ENCODE measurements at places on chromosomes 12 and 14.

- DNase-seq: no peak
Measured at GRCh38 chr12:110249716-110250225, 31.3 kb upstream of the ATP2A2 start.

DNA sequence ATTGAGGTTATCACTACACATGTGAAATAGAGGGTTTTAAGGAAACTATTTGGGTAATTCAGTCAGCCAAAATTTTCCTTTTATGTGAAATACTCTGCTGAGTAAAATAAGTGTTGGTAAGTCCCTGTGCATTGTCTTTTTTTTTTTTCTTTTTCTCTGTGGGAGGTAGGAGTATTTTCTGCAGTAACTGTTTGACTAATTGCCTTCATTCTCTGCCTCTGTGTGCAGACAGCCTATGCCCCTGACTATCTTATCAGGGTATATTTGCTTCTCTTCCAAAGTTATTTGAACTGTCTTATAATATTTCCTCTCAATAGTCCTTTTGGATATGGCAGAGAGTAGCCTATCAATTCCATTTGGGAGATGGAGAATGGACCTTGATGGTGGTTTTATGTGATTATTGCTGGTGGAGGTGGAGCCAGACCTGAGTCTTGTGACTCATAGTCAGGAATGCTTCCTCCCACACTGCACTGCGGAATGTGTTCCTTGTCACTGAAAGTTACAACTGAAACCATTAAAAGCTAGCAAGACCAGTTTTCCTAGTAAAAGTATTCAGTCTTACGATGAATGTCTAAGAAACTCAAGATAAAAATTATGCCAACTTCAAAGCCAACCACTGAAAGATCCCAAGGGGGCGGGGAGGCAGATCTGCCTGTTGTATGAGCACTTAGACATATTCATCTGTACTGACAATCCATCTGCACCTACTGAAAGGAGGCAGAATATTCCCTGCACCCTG is 40.9 kb upstream of the STXBP6 start:
- DNase-seq: no peak

DNA sequence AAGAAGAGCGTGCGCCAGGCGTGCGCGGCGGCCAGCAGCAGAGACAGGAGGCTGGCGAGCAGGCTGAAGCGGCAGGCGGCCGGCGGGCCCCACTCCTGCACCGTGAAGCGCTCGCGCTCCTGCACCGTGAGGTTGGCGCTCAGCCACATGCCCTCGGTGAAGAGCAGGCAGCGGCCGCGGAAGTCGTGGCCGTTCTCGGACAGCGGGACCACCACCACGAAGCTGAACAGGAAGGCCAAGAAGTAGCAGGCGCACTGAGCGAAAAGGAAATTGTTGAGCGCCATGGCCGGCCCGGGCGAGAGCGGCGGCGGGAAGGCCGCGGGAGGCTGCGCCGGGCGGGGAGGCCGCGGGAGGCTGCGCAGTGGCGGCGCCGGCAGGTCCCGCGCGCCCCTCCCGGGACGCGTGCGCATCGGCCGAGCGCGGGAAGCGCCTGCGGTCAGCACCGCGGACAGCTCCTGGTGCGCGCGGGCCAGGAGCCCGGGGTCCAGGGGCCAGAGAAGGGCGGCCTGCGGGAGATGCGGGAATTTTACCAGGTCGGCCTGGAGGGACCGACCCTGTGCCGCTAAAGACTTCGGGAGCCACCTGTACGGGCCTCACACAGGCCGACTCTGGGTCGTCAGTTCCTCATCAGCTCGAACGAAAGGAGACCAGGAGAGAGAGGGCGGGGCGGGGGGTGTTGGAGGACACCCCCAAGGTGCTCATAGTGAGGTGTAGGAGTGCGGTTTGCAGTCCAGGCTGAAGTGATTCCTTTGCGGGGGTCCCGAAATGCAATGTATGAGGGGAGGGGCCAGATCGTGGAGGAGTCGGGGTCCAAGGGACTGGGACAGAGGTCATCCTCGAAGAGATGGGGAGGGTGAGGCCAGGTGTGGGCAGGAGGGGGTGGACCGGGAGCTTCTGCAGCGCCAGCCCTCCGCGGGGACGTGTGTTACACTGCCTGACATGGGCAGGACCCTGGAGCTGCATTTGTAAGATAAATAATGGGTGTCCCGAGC is at the start of gene TMEM179:
TSS of gene TMEM179 (minus strand) at position 315 of the 992 bp plus-strand sequence. CDS start at position 284, 31 bp downstream.
- no peak for DNase-seq

- DNase-seq: no peak
Measured at GRCh38 chr12:55847033-55847432, 4.3 kb upstream of the MMP19 start.

DNA sequence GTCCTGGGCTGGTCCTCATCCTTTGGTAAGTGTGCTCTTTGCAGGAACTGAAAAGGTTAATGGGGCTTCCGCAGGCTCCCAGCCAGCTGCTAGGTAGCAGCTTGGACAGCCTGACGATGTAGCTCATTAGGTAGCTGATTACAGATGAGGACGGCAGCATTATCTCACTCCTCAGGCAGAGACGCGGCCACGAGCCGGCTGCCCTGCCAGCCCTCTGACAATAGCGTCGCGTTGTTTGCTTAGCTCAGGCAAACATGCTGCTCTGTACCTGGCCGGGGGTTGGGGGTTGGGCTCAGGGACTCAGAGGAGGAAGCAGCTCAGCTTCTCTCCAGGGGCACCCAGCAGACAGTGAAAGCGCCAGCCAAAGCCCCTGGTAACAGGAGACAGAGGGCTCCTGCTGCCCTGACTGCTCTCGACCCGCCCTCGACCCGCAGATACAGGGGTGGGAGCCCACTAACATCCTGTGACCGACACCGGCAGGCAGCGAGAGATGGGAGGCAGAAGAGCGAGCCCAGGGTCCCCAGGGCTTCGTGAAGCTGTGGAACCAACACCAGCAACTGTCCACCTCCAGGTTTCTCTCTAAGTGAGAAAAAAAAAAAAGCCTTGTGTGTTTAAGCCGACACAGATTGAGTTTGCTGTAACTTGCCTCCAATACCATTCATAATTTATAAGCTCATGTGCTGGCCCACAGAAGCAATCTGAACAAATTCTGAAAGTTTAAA is 53.4 kb upstream of the DLK1 start:
- no peak for DNase-seq

DNA sequence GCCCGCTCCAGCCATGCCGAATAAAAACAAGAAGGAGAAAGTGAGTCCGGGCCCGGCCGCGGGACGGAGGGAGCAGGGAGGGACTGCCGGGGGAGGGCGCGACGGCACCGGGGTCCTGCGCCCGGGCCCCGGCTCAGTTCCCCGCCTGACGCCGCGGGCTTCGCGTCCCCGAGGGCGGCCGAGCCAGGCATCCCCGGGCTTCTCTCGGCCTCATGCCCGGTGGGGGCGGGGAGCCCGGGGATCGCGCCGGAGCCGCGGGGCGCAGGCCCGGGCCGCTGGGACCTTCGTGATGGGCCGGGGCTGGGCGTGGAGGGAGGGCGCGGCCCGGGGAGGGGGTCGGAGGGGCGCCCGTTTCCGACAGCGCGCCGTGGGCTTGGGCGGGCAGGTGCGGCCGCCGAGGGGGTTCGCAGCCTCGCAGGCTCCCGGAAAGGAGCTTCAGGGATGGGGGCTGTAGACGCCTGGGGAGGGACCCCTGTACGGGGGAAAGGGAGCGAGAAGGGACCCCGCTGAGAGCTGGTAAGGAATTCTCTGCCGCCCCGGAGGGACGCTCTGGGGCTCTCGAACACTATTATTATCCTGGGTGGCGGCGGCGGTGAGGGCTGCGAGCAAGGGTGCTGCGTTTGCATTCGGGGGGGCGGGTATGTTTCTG is 496 bp downstream of the PPP2R5C start:
- peak; percentile 24 for DNase-seq

DNA sequence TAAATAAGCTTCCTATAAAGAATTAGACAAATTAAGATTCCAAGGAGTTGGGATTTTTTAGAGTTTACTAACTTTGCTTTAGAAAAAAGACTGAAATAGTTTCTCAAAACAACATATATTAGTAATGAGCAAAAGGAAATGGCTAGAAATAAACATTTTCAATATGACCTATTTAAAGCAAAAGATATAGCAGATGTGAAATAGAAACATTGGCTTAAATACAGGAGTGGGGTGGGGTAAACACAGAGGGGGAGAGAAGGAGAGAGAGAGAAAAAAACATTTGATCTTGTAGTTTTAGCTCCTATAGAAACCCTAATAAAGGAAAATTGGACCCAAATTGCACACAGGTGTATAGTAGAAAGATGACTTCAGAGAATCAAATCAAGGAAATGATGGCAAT is 794.5 kb downstream of the MED13L start:
- no peak for DNase-seq

- DNase-seq: no peak
Measured at GRCh38 chr14:76514213-76514998, 138.5 kb downstream of the ESRRB start.

DNA sequence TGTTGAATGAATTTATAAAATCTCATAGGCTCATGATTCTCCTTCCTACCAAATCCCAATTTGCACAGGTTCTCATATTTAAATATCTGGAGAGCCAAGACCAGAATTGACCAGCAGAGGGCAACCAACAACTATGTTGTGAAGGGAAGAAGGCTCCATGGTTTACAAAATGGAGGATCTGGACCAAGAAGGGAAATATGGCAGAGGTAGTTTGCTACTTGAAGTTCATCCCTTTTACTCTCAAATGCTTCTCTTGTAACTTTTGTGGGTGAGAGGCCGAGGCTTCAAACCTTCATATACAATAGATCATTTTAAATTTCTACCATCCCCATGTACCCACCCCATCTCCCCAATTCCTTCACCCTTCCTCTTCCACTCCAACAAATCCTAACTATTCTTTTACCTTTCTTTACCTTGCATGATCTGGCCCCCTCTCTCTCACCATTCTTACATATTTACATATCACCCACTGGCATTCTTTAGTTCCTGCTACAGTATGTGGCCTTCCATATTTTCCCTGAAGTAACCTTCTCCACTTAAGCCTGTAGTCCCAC is 3.8 kb upstream of the SMARCC2 start:
- DNase-seq: peak; percentile 46
